ENCODE measurements at places on chromosomes 2 and 18.

GRCh38 chr2:74081763-74082110, 66.0 kb downstream of the BOLA3 start:
- no peak for DNase-seq

- no peak for DNase-seq
These were observed 29.4 kb upstream of the MBP start for GRCh38 chr18:77161961-77162360.

DNA sequence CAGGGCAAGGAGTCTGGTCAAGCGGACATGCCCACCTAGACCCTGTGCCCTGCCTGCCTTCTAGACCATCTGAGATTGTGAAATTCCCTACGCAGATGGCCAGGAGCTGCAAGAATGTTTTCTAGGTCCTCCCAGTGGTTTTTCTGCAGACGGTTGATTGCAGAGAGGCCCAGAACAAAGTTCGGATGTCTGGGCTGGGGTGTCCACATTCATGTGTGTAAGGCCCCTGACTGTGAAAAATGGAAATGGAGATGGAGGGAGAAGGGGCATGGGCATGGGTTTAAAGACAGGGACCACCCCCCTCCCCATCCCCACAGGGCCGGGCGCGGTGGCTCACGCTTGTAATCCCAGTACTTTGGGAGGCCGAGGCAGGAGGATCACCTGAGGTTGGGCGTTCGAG, 11.8 kb downstream of the ARHGAP25 start:
- no peak for DNase-seq

DNA sequence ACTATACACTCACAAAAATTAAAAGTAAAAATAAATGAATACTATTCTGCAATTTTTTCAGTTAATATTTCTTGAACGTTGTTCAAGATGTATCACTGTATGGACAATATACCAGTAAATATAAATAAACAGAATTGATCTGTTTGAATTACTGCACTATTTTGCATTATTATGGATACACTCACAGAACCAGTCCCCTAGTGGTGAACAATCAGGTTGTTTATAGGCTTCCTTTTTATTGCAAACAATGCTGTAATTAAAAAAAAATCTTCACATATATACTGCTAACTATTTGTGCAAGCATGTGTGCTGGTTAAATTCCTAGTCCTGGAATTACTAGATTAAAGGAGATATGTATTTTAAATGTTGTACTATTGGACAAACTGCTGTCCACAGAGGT, 306.0 kb downstream of the FBXO15 start:
- DNase-seq, result no peak

- no peak for DNase-seq
These were observed 267.4 kb downstream of the DYSF start for GRCh38 chr2:71720596-71721361.

GRCh38 chr2:174046172-174046571, 81.0 kb upstream of the SP3 start:
- DNase-seq, result no peak

- DNase-seq, result no peak
These were observed 489.3 kb downstream of the ZNF516 start for GRCh38 chr18:76005632-76006208.

DNA sequence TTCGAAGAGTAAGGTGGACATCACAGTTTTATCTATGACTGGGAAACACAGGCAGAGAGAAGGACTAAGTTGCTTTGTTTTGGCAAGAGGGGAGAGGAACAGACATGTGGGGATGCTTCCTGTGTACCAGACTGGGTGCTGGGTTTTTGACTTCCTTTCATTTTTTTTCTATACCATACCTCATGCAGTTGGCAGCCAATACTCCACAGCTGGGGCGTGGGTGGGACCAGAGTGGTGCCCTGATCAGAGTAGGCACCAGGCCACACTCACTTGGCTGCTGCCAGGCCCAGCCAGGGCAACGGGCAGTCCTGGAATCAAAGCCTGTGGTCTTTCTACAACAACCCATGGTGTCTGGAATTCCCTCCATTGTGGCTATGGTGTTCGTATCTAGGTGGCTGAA, 45.2 kb downstream of the SH3RF3 start:
- DNase-seq, result no peak

- no peak for DNase-seq
These were observed 231.1 kb downstream of the SETBP1 start for GRCh38 chr18:44911773-44912172.

DNA sequence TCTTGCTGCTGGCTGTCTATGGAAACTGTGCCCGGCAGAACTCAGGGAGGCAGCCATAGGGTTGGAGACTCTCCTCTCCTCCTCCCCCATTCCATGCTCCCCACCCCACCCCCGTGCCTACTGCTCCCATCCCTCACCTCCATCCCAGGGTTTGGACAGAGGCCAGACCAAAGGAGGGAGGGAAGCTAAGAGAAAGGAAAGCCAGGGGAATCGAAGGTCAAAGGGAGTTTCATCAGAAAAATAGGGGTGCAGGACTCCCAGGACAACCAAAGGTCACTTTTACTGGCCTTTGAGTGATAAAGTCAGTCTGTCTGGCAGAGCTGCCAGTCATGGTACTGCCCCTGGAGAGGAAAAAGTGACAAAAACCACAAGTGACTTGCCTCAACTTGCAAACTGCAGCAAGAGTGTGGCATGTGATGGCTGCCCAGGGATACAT, 187.3 kb upstream of the CTAGE1 start:
- DNase-seq, result no peak

DNA sequence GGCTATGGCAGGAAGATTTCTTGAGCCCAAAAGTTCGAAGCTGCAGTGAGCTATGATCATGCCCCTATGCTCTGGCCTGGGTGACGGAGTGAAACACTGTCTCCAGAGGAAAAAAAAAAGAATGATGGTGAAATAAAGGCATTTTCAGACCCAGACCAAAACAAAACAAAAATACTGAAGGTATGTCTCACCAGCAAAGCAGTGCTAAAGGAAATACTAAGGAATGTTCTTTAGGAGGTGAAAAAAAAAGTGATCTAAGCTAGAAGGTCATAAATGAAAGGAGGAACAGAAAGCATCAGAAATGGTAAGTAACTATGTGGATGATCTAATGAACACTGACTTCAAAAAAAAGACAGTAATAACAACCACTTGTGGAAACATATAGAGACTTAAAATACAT, 18.7 kb downstream of the SS18 start:
- no peak for DNase-seq

DNA sequence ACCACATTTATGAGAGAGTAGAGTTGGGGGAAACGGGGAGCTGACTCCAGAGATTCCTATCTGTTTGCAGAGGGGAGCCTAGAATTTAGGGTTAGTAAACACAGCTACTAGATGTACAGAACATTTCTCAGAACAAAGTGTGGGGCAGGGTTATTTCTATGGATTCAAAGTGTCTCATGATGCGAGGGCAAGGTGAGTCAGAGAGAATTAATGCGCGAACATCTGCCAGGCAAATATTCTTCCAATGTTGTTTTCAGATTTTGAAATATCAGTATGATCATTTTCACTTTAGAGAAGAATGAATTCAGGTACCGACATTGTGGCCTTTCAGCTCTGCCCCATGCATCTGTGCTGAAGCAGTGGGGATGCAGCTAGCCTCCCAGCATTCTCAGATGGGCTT, 2.0 kb upstream of the DSEL start:
- DNase-seq, result no peak

GRCh38 chr2:131121464-131121863, 16.3 kb downstream of the PLEKHB2 start:
- no peak for DNase-seq

Measured in stimulated activated CD8-positive, alpha-beta memory T cell treated with anti-CD3 and anti-CD28 coated beads, Interleukin-12 subunit alpha, Interleukin-12 subunit beta, amount 100 ng/mL, for 1 hour (primary cell).